Lung (tissue), 17 donors: ENCODE measurements at places on chromosomes 7 and 10.

DNA sequence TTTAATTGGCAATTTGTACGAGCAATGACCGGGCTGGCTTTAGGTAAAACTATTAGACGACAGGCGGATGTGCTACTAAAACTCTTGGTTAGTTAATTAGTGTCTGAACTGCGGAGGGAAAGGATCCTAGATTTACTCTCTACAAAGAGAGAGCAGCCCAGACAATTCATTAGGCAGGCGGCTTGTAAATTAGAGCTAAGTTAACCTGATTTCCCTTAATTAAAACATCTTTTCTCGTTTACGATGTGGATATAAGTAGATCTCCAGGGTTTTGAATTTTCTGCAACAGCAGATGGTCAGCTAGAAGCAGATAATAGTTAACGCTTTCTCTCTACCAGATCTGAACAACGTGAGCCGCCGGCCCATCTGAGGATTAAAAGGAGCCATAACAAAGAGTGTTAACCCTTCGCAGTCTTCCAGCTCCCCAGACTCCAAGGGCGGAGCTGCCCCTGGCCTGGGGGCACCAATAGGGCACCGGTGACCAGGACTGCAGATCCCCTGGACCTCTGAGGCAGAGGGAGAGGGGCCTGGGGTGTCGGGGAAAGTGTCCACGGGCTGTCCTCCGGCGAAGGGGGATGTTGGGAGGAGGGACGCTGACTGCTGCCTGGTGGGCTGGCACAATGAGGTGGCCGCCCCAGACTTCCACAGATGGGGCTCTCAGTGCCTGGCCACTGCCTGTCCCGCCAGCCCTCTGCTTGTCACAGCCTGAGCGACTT lies 6.3 kb upstream of the UNCX start:
- DNase-seq = no peak

DNA sequence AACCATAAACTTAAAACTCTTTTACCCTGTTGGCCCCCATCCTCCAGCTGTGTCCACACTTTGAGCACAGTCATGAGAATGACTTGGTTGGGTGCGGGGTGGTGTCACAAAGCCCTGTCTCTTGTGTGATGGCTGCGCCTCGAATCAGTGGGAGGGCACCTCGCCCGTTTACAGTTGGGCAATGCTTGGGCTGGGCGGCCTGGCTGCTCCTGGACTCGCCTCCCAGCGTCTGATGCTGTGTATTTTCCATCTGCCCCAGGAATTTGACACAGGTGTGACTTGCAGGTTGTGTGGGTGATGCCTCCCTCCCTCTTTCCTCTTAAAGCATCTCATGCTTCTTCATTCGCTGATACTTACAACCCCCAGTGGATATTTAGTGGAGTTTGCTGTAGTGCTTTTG lies 33.7 kb downstream of the CHST12 start:
- peak; percentile 32 for DNase-seq

GRCh38 chr7:36348256-36348655 lies 41.4 kb upstream of the ANLN start:
- peak; percentile 31 for DNase-seq

GRCh38 chr7:101636822-101637623 lies 7.9 kb upstream of the MYL10 start:
- DNase-seq = peak; percentile 21

- no peak for DNase-seq
Measured at GRCh38 chr10:87927091-87927490, 63.7 kb downstream of the PTEN start.

DNA sequence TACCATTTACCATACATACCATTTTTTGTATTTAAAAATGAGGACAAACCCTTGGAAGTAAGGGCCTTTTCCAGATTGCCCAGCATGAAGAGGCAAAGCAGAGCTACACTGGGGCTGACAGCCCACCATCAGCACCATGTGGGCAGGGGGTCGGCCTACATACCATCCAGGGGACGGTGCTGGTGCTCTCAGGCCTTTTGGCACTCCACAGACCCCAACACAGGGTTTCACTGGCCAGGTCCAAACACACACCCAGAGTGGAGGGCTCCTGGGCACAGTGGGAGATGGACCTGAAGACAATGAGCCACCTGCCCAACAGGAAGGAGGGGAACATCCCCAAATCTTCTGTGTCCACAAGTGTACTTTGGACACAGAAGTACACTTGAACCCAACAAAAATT lies 69.2 kb upstream of the CAMK2B start:
- no peak for DNase-seq

DNA sequence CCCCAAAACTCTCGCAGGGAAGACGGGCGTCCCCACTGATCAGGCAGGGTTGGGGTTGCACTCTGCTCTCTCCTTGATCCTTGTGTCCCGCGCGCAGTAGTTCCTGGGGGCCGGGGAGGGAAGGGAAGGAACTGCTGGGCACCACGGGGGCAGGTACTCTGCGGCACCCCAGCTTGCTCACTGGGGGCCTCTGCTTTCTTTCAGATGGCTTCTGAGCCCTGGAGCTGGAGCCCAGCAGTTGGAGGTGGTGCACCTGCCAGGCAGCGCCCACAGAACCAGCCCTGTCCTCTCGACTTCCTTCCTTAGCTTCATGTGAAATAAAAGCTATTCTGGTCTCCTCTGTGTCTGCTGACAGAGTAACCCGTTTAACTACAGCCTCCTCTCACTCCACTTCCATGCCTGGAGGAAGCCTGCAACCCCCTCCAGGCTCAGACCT lies 12.2 kb downstream of the PLAC9 start:
- no peak for DNase-seq
